A673 (cell line): ENCODE measurements at places on chromosomes 5 and 9.
A peak's percentile ranks its signal among the peaks of the same experiment; 100 is the strongest.

DNA sequence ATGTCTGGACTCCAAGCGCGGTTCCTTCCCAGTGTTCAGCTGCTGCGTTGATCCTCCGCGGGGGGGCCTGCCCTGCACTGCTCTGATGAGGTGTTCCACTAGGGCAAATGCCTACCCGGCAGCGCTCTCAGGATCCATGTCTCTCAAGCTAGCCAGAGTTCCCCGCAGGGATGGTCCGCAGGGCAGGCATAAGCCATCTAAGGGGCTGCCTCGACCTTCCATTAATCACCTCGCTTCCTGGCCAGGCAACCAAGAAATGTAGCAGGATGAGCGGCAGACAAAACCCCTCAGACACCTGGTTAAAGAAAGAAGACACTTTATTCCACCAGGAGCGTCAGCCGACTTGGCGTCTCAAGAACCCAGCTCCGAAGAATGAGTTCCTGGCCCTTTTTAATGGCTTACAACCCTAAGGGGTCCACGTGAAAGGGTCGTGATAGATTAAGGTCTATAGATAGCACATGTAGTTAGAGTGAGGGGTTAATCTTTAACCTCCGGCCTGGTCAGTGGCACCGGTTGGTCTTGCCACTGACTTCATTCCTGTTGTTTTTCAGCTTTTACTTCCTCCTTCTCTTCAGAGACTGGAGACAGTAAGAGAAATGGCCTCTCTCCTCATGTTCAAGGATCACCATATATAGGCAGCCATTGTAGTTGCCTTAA is 47.2 kb upstream of the COX7C start:
- DNase-seq: no peak

DNA sequence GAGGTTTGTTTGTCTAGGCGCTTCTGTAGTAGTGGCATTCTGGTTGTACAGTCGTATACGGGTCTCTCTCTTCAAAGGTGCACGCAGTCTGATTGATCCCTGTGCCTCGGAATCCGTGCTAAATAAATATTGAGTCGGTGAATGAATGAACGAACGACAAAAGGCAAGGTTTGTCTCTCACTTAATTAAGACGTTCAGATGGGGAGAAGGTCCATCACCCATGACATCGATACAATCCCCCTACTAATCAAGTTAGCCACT is 500 bp upstream of the CREBRF start:
- DNase-seq: no peak

GRCh38 chr9:113585555-113585954 is 122.0 kb downstream of the RGS3 start:
- DNase-seq: no peak

DNA sequence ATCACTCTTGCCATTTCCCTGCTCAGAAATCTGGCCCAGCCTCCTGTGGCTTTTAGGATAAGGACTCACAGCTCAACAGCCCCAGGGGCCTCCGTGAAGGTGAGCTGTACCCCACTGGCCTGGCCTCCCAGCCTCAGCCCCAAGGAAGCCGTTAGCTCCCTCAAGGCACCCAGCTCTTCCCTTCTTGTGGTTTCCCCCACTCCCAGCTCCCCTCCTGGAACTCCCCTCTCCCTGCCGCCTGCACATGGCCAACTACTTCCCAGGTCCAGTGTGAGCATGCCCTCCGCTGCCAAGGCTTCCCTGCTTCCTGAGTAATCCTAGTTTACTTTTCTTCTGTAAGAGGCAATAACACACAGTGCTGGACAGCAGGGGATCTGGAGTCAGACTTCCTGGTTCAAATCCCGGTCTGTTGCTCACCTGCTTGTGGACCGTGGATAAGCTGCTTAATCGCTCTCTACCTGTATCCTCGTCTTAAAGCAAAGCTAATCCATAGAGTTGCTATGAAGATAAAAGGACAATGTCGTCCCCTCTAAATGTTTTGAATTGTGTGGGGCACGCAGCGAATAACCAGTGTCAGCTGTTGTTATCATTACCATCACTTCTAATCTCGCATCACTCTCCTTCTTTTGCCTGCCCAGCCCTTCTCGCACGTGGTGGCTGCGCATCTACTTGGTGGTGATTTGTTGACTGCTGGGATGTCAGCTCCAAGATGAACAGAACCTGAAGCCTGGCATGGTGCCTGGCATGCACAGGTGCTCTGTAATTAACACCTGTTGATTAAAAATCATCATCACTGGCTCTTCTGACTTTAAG is 86.6 kb downstream of the C5orf15 start:
- DNase-seq: no peak

- no peak for DNase-seq
Observed at GRCh38 chr9:97510797-97511654, 9.6 kb downstream of the TMOD1 start.

DNA sequence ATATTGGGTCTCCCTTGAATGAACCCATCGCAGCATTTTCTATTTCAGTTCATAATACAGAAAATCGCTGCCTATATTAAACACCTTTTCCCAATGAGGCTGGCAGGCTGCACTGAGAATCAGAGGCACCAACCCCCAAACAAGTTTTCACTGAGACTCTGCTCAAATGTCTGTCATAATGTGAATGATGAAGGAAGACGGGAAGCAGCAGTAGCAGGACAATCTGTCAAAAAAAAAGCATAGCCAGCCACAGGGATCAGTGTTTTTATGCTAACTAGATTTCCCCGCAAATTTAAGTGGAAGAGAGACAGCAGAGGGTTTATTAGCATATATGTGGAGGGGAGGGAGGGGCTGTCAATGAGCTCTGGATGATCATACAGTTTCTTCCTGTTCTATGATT is 162.7 kb upstream of the PDE4D start:
- DNase-seq: no peak

DNA sequence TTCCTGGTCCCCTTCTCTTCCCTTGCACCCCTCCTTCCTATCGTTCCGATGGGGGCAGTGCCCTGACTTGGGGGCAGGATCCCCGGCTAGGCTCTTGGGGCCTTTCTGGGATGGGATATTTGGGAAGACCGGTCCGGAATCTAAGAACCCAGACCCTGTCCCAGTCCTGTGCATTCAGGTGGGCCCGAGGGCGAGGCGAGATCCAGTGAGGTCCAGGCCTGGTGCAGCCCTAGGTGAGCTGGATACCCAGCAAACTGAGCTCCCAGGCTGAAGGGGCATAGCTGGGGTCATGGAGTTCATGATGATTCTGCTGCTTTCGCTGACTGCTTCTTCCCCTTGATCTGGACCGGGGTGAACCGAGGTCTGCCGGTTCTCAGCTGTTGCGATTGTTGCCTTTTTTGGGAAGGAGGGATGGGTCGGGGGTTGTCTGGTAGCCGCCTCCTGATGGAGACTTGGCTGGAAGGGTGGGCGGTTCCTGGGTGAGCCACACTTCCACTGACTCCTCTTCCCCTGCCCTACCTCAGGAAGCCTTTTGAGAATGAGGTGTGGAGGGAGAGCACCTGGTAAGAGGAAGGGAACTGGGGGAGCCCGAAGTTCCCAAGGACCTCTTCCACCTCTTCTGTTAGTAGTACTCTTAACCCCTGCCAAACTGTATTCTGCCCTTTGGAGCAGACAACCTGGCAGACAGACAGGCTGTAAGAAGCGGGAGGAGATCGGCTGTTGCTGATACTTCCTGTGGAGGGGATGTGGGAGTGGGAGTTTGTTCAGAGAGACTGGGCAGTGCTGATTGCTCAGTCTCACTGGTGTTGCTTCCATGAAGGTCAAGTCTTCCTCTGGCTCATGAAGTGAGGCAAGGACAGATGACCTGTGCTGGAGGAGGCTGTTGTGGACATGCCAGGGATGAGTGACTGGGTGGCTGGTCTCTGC is 1.0 kb downstream of the LRRC8A start:
- DNase-seq: no peak

DNA sequence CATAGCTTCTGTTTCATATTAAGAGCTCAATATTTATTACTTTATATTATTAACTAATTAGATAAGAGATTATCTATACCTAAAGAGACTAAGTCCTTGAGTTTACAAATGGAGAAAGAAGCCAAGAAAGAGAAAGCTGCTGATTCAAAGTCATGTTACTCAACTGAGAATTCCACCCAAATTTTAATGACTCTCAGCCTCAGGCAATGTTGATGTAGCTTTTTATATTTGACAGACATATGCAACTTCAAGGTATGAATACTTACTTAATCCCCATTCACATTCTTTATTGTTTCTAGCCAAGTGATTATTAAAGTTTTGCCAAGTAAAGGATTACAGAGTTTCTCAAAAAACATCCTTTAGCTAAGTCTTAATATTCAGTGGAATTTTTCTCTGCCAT is 527.5 kb upstream of the NMUR2 start:
- no peak for DNase-seq

DNA sequence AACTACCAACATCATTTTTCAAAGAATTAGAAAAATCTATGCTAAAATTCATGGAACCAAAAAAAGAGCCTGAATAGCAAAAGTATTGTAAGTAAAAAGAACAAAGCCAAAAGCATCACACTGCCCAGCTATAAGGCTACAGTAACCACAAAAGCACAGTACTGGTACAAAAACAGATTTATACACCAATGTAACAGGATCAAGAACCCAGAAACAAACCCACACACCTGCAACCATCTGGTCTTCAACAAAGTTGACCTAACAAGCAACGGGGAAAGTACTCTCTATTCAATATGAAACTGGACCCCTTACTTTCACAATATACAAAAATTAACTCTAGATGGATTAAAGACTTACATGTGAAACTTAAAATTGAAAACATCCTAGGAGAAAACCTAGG is 94.2 kb upstream of the TARS1 start:
- DNase-seq: no peak

- DNase-seq: no peak
Observed at GRCh38 chr9:83322438-83322837, 215.8 kb downstream of the FRMD3 start.

DNA sequence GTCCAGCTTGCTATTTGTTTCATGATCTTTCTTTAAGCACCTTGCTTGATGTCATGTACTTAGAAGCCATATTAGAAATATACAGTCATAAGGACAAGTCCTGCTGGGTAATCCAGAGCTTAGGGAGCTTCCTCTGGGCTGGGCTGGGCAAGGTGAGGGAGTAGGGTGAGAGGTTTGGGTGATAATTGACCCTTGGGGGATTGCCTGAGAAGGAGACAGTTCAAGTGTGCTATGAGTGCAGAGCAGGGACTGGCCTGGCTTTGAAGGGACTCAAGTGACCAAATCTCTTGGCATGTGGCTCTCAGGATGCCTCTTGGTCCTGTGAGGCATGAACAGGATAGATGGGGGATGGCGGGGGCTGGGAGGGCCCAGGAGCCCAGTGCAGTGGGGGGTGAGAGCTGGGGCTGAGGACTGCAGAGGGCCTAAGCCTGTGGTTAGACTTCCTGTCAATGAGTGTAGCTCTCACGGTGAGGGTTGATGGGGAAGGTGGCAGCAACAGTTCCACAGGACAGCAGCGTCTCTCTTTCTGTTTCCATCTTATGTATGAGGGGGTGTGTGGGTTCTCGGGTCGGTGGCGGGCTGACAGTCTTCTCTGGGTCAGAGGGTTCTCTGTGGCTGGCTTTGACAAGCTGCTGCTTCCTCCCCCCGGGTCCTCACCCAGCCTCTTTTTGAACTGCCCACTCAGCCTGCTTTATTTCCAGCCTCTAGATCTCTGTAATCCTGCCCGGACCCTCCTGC is 53.5 kb downstream of the RGS3 start:
- DNase-seq: no peak

DNA sequence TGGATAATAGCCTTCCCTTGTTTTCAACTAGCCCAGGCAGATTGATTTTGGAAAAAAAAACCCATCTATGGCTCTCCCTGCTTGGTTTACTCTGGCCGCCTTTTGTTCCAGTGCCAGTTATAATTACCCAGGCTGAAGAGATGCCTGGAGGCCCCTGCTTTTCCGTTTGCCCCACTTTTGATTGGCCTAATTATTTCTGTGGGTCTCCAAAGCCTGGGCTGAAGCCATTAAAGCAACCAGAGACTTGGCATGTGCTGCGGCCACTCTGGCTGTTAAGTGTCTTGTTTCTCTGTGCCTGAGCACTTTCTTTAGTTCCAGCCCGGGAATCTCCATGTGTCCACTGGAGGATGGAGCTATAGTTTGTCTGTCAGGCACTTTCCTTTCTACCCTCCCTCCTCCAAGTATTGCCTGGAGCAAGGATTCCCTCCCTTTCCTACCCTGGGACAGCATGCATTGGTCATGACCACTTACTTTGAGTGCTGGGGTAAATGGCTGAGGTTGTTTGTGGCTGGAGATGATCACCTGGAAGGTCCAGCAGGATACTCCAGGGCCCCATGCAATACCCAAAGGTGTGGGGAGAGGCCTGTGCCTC is 105.1 kb upstream of the CTSL start:
- DNase-seq: no peak

DNA sequence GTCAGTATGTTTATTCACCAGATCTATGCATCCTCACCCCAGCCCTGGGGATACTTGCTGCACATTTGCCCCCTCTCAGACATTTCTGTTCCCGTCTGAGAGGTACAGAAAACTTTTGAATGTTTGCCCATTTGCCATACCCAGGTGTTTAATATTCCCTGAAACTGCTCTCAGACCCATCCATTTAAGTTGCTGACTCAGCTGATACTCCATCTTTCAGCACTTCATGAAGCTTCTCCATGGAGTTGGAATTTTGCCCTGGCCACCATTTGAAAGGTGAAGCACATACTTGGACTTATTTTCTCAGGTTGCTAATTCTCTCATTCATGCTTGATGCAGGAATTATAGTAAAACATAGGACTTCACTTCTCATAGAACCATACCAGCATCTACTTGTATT is 203.9 kb upstream of the OR13F1 start:
- DNase-seq: no peak

GRCh38 chr5:1665231-1665630 is 134.4 kb downstream of the MRPL36 start:
- peak; percentile 15 for DNase-seq

DNA sequence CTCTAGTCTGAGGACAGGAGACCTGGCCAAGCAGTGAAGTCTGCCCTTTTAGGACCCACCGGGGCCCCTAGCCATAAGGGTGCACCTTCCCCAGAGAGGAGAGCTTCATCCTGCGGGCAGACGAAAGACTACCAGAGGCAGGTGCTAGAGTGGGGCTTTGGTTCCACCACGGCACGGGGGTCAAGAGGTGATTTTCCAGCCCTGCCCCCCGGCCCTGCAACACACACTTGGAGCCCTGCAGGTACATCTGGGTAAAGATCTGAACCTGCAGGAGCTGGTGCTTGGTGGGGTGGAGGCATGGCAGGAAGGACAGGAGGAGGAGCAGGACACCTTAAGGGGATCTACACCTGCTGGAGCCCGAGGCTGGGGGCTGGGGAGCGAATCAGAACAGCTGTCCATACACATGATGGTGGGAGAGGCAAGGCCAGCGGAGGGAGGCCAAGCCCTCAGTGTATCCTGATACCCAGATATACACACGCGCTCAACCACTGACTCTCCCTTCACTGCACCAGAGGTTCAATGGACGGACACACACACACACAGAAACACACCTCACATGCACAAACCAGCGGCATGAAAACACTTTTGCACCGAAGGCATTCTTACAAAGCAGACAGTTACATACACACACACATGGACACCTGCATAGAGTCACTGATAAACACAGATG is 98.4 kb upstream of the MVB12B start:
- DNase-seq: no peak

- DNase-seq: no peak
Observed at GRCh38 chr5:158534203-158534602, 565.5 kb downstream of the EBF1 start.

- DNase-seq: no peak
Observed at GRCh38 chr9:35556776-35557175, 48.3 kb upstream of the TESK1 start.

GRCh38 chr5:34775886-34776285 is 63.1 kb upstream of the TTC23L start:
- DNase-seq: no peak

GRCh38 chr9:69829484-69829883 is 8.9 kb downstream of the CFAP95 start:
- DNase-seq: no peak

GRCh38 chr9:124110307-124110915 is 98.8 kb downstream of the LHX2 start:
- DNase-seq: peak; percentile 75

GRCh38 chr5:154970759-154971158 is 29.9 kb downstream of the MRPL22 start:
- DNase-seq: no peak
